Hepatocyte (in vitro differentiated cells): ENCODE measurements at places on chromosomes 16 and 17. TPM values are rescaled to one million over a fixed set of nuclear protein-coding genes. Genes with fewer than 3 reads are reported as not detected.

- H3K27me3 ChIP-seq, result peaks cover 7% of the 10 kb centered on the region
- H3K27ac ChIP-seq, result no peak overlapping the region
- H3K36me3 ChIP-seq, result no peaks in the 10 kb centered on the region
- H3K4me3 ChIP-seq, result no peak overlapping the region
- DNase-seq, result no peak
These were observed 144.4 kb downstream of the HAPSTR1 start for GRCh38 chr16:9235867-9236266.

GRCh38 chr17:6661464-6661848 is 9.9 kb downstream of the C17orf100 start:
- H3K4me1 ChIP-seq, result no peaks in the 10 kb centered on the region
- H3K27ac ChIP-seq, result no peak overlapping the region
- no peaks in the 10 kb centered on the region for H3K27me3 ChIP-seq
- no peaks in the 10 kb centered on the region for H3K36me3 ChIP-seq
- no peak overlapping the region for H3K4me3 ChIP-seq

GRCh38 chr16:6993544-6993943 is 339.1 kb upstream of the RBFOX1 start:
- H3K4me1 ChIP-seq, result no peaks in the 10 kb centered on the region
- no peaks in the 10 kb centered on the region for H3K36me3 ChIP-seq
- no peak overlapping the region for H3K27ac ChIP-seq
- H3K27me3 ChIP-seq, result no peaks in the 10 kb centered on the region
- H3K4me3 ChIP-seq, result no peak overlapping the region

DNA sequence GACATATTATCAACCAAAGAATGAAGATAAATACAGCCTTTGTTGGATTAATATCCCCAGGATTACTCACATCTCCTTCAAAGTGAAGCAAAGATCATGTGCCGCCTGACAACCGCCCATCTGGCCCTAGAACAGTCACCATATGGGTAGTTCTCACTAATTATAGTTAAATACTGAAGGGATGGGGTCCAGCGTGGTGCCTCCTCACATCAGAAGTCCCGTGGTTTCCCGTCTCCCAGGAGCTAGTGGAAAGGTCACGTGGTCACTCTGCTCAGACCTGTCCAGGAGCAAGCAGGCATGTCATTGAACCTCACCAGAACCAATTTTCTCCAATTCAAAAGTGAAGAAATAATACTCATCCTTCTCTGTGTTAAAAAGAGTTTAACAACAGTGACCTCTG is 434.5 kb downstream of the SHISA9 start:
- no peaks in the 10 kb centered on the region for H3K27me3 ChIP-seq
- H3K27ac ChIP-seq, result no peak overlapping the region
- H3K4me3 ChIP-seq, result no peak overlapping the region

GRCh38 chr16:81451753-81452680 is 7.4 kb downstream of the CMIP start:
- no peaks in the 10 kb centered on the region for H3K36me3 ChIP-seq
- no peak overlapping the region for H3K4me3 ChIP-seq
- H3K4me1 ChIP-seq, result peaks cover 51% of the 10 kb centered on the region
- peak; percentile 68 for DNase-seq
- H3K27ac ChIP-seq, result peak overlapping the region; percentile 78

GRCh38 chr17:41511116-41511515 is 5.7 kb upstream of the KRT13 start:
- peak; percentile 63 for DNase-seq
- H3K4me1 ChIP-seq, result peaks cover 27% of the 10 kb centered on the region
- H3K36me3 ChIP-seq, result no peaks in the 10 kb centered on the region
- H3K27me3 ChIP-seq, result no peaks in the 10 kb centered on the region
- no peak overlapping the region for H3K4me3 ChIP-seq
- peak overlapping the region; percentile 13 for H3K27ac ChIP-seq

C16orf92 gene
- total RNA-seq, result not detected in 2 replicates

- H3K27ac ChIP-seq, result no peak overlapping the region
- H3K4me3 ChIP-seq, result no peak overlapping the region
- H3K36me3 ChIP-seq, result no peaks in the 10 kb centered on the region
- DNase-seq, result no peak
- H3K4me1 ChIP-seq, result peaks cover 13% of the 10 kb centered on the region
- no peaks in the 10 kb centered on the region for H3K27me3 ChIP-seq
These were observed 9.9 kb downstream of the FMNL1 start for GRCh38 chr17:45231481-45232116.

DHRS13 gene
- 14.9 and 22.4 TPM in 2 replicates for total RNA-seq

DNA sequence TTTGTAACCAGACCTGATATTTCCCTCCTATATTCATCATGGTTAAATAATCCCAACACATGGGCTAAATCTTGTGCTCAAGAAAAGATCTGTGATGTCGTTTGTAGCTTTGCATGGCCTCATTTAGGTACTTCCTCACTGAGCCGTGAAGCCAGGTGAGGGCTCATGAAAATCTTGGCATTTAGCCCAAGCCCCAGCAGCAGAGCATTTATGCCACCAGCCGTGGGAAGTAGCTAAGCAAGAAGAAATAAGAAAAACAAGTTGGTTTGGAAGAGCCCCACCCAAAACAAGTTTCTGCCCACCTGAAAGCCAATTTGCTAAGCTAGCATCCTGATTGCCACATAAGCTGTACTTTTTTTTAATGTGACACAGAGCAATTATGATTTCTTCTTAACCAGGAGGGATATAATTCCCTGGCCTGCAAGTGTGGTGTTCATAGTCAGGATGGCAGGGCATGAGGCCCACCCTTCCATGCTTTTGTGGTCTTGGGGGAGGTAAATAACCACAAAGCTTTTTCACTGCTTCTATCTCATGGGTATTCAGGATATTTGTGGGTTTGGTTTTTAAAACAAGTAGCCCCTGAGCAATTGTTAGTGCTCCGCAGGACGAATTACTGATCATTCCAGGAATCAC is 10.5 kb downstream of the TMIGD1 start:
- H3K27ac ChIP-seq, result no peak overlapping the region
- DNase-seq, result no peak
- no peaks in the 10 kb centered on the region for H3K36me3 ChIP-seq
- H3K4me3 ChIP-seq, result no peak overlapping the region

DNA sequence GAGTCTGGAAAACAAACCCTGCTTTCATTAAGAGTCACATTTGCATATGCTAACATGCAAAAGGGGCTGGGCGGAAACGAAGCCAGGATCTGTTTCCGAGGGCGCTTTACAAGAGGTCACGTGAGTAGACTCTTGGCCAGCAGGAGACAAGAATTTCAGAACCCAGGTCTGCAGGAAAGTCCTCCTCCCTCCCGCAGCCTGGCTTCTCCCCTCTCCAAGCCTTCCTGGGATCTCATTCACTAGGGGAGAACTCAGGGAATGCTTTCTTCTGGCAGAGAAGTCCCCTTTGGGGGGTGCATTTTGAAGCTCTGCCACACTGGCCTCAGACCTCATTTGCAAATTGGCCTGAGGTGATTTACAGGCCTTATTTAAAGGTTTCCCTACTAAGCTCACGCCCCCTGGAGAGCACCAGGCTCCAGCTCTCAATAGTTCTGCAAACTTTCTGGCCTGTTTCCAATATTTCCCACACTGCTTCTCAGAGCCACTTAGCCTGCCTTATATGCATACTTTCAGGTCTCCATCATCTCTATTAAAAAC is 57.2 kb upstream of the CACNG5 start:
- no peak overlapping the region for H3K27ac ChIP-seq
- no peak overlapping the region for H3K4me3 ChIP-seq
- peak; percentile 23 for DNase-seq
- no peaks in the 10 kb centered on the region for H3K4me1 ChIP-seq

C17orf50 gene
- total RNA-seq, result not detected in 2 replicates

ZSCAN10 gene
- not detected in 2 replicates for total RNA-seq

- H3K27ac ChIP-seq, result peak within 1 kb of the TSS; percentile 32
- DNase-seq, result peak; percentile 96
These were observed at the start of gene PRDM7 for GRCh38 chr16:90077240-90077756. TSS of gene PRDM7 (minus strand) at chr16:90077331. CDS start at chr16:90075910, 1,421 bp downstream.

GRCh38 chr16:70611224-70611598 is 35.1 kb upstream of the IL34 start:
- H3K36me3 ChIP-seq, result no peaks in the 10 kb centered on the region
- no peak overlapping the region for H3K4me3 ChIP-seq
- DNase-seq, result no peak
- H3K27ac ChIP-seq, result peak overlapping the region; percentile 37

KLHL10 gene
- total RNA-seq, result 0.43 TPM in 1 of 2 replicates, not detected in the other
